ENCODE measurements at places on chromosomes 1 and 21.

- no peak for DNase-seq
Observed at GRCh38 chr1:150720098-150720497, 597 bp downstream of the HORMAD1 start.

GRCh38 chr21:18989953-18990495 lies 586.4 kb upstream of the TMPRSS15 start:
- DNase-seq: no peak

DNA sequence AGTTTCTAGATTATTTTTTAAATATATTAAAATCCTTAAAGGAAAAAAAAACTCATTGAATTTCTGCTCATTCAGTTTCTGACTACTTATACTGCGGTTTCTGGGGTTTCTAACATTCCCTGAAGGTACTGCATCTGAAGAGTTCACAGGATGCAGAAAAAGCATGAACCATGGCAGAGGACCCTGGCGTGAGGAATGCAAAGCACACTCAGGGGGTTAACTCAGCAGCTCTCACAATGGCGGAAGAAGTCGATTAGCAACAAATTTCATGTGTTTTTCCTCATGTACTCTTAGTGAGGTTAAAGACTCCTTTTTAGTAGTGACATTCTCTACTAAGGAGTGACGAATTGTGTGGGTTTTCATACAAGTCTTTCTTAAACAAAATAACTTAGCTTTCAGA lies 975.6 kb downstream of the NCAM2 start:
- DNase-seq: no peak

DNA sequence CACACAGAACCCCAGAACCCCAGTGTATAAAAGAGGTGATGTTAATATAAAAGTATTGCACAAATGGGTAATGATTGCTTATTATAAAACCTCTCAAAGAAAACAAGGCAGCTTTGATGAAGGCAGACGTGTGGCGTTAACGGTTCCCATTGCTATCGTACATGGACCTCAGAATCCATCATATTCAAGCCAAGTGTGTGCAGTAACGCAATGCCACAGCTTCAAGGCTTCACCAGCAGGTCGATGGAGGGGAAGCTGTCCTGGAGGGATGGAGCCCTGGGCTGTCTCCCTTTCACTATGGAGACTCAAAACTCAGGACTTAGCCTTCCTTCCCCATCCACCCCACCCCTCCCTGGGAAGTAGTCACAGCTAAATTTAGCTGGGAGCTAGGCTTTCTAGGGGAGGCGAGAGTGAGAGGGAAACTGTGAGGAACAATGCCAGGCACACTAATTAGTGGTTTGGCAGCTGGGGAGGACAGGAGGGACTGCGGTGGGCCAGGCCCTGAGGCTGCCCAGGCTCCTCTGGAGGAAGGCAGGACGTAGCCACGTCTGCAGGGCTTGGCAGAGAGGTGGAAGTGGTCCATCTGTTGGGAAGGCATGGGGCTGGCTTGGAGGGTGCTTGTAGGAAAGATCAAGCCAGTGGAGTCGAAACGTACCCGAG lies 121.2 kb downstream of the HMGB4 start:
- peak; percentile 68 for DNase-seq

GRCh38 chr1:29599071-29599470 lies 362.7 kb downstream of the PTPRU start:
- no peak for DNase-seq

DNA sequence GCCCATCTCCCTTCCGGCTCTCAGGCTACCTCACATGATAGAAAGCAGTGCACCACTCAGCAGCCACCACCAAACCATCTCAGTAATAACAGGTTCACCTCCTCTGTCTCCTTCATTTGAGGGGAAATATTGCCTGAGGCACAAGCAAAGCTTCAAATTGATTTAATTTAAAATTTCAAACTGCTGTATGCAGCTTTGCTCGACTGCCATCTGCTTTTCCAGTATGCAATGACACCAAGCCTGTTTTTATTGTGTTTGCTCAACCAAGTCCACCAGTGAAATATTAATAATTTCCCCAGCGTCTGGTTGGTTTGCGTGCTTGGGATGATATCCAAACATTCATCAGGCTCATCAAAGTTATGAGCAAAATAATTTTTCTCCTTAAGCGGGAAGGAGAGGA lies 552.4 kb upstream of the DAB1 start:
- peak; percentile 55 for DNase-seq
